Frontal cortex (tissue), 4 donors: ENCODE measurements at places on chromosomes 16 and 17. TPM values are rescaled to one million over a fixed set of nuclear protein-coding genes. Genes with fewer than 3 reads are reported as not detected.

KRT40 gene
- total RNA-seq = not detected

MED13 gene
- total RNA-seq = 121 TPM

PHAF1 gene
- total RNA-seq = 17.1 TPM

KRTAP1-1 gene
- not detected for total RNA-seq

TEX19 gene
- total RNA-seq = not detected

GRCh38 chr17:15492791-15493692, 25.6 kb upstream of the CDRT4 start:
- DNase-seq = no peak

DNA sequence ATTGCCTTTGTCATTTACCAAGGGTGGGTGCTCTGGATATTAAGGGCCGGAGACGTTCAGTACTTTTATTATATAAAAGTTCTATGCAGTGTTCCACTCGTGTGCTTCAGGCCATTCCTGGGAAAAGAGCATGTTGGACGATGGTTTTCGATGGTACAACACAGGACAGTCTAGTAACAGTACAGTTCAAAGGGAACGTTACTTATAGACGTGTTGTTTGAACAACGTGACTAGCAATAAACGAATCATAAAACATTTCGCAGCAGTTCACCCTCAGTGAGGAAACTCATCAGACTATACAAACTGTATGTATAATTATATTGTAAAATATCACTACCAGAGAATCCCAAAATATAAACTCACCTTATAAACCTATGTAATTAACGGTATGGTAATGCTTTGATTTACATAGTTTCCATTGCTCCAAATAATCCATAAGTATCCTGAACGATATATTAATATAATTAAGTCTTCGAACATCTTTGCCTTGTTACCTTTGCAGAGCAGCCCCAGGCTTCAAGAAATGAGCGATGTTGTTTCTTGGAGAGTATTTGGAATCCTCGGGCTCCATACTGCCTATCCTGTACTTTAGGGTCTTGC, 589 bp downstream of the NMT1 start:
- DNase-seq = no peak
